ENCODE measurements at places on chromosomes 1 and 21.

DNA sequence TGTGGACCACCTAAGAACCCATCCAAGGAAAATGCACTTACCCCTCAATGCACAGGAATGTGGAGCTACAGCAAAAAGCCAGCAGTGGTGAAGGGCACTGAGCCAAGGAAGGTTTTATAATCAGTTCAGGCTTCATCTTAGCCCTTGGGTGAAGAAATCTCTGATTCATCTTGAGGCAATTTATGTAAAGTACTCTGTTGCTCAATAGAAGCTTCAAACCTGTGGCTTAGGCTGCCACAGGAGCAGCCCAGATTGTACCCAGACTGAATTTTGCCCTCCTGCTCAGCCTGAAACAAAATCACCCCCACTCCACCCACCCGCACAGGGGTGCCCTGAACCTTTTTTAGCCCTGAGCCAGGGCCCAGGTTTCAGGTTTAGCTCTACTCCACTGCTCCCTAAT, at the start of gene S100A12:
Gene S100A12 (minus strand): TSS at position 111 of the 400 bp plus-strand sequence. CDS start 1,029 bp downstream, outside the sequence.
- no peak for DNase-seq

DNA sequence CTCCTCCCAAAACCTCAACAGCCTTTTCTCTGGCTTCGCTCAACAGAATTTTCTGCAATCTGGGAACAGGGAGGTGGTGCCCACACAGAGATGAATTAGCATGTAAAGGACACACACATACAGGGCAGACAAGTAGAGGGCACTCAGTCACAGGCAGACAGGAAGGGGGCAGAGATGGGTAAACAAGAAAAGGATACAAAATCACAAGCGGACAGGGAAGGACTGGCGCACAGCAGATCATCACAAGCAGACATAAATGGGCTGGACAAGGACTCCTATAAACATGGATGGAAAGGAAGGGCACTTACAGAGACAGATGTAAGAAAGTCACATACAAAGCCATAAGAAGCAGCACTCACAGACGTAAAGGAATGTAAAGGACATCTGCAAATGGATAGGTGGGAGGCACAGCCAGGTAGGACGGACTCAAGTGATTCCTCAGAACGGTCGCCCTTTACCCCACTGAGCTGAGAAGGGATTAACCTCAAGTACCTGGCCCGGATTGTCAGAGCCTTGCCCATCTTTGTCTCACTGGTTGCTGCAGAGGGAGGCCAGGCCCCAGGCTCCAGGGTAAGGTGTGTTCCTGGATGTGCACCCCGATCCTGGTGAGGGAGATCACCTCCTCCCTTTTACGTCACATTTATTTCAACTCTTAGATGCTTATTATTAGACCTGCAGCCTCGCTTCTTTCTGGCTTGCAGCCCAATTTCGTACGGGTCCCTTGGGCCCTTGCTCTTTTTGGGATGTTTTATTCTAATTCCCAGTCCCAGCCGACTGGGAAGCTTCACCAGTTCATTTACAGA, 836 bp upstream of the PRCC start:
- DNase-seq: no peak

DNA sequence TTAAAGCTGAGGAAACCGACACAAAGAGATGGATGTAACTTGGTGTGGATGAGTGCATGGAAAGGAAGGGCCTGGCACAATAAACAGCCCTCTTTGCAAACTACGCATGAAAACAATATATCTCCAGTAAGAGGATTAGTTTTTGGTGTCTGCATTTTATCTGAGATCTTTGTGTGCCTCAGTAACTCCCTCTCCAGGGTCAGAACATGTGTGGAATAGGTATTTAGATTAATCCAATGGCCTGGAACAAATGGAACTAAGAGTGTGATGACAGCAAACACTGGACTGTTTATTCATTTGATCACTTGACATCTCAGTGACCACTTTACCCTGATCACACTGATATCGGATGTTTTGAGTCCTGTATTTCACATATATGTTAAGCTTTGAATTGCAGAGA, 45.3 kb downstream of the AKNAD1 start:
- DNase-seq: no peak

DNA sequence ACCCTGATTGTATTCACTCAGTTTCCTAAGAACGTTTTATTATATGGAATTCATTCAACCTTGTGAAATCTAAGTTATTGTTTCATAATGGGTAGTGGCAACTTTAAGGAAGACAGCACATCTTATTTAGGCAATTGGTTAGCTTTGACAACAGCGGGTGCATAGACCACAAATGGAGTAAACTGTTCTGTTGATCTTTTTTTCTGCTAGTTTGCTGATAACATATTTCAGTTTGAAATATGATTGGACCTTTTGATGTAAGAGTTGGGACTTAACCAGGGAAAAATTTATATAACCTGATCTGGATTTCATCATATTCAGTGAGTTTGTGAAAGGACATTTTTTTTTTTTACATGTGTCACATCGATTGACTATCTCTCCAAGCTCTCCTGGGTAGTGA, 151.7 kb downstream of the HLX start:
- no peak for DNase-seq

- DNase-seq: no peak
Measured at GRCh38 chr1:228445490-228445842, 28.8 kb upstream of the TRIM17 start.

GRCh38 chr1:109485001-109485400, 1.3 kb downstream of the ATXN7L2 start:
- no peak for DNase-seq

DNA sequence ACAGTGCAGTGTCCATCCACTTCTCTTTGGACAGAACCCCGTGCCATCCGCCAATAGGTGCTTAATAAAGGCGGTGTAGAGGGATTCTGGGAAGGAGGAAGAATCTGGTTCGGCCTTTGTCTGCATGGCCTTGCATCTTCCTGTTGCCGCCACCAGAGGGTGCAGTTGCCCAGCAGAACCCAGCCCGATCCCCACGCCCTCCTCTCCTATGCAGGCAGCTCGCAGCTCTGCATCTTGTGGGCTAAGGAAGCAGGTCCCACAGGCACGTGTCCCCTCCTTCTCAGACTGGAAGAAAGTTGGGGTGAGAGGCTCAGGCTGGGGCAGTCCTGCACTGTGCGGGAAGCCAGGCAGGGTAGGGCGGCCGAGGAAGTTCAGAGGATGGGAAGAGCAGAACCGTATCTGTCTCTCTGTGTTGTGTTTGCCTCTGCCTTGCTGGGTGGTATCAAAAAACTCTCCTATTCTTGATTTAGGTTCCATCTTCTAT, 20.8 kb downstream of the NAV1 start:
- peak; percentile 32 for DNase-seq

DNA sequence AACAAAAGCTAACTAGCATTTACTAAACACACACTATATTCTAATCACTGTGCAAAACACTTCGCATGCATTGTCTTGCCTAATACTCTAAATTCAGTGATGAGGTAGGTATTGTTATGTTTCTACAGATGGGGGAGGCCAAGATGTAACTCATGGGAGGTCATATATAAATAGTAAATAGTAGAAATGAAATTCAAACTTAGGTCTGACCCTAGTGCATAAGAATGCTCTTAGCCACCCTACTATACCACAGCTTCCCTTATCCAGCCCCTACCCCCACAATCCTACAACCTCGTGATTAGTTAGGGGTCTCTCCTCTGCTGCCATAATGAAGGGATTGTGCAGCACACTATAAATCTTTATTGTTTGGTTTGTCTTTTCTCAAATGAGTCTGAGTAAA, 3.3 kb downstream of the PFDN2 start:
- no peak for DNase-seq

GRCh38 chr1:231695439-231696255, 69.1 kb downstream of the DISC1 start:
- DNase-seq: no peak

DNA sequence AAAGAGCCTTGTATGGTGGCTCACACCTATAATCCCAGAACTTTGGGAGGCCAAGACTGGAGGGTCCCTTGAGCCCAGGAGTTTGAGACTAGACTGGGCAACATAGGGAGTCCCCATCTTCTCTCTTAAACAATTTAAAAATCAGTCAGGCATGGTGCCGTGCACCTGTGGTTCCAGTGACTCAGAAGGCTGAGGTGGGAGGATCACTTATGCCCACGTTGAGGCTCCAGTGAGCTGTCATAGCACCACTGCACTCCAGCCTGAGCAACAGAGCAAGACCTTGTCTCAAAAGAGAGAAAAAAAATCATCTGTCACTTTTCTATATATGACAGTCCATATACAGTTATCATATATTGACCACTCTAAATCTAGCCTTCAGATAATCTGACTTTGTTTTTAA, 658.3 kb downstream of the LTN1 start:
- no peak for DNase-seq

DNA sequence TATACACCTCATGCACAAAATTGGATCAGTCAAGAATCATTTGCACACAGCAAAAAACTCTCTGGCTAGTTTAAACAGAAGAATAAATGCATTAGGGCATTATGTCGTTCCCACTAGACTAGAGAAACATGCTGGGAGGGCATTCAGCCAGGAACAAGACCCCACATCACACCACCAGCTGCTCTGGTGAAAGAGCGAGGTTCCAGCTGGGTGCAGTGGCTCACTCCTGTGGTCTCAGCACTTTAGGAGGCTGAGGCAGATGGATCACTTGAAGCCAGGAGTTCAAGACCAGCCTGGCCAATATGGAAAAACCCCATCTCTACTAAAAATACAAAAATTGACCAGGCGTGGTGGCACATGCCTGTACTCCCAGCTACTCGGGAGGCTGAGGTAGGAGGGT, 52.1 kb upstream of the BACE2 start:
- DNase-seq: no peak

DNA sequence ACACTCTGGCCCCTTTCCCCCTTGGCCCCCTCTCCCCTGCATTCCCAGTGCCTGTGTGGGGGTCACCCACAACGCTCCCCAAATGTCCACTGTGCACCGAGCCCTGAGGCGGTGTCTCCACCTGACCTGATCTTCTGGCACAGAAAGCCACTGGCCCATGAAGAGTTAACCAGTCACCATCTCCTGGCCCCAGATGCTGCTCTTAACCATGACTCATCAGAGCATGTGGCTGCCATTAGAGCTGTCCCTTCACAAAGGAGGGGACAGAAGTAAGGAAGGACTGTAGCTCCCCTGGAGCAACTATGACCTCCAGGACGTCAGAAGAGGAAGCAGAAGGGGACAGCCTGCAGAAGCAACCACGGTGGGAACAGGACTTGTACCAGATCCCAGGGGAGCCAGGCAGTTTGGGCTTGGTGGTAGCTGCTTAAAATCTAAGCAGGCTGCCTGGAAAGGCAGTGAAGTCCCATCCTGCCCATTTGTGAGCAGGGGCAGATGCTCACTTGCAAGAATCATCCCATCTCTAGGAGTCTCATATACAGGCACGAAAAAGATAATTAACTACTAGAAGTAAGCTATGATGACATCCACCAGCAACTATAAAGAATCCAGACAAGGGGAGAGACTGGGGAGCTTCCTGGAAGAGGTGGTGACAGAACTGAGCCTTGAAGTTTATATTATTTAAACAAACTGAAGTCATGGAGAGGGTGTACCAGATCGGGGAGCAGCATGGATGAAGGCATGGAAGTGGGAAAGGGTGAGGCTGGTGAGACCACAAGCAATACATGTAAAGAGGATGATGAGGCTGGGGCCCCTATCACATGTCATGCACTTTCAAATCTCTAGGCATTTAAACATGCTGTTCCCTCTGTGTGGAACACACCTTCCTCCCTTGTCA, 1.1 kb upstream of the TTC39A start:
- DNase-seq: no peak

DNA sequence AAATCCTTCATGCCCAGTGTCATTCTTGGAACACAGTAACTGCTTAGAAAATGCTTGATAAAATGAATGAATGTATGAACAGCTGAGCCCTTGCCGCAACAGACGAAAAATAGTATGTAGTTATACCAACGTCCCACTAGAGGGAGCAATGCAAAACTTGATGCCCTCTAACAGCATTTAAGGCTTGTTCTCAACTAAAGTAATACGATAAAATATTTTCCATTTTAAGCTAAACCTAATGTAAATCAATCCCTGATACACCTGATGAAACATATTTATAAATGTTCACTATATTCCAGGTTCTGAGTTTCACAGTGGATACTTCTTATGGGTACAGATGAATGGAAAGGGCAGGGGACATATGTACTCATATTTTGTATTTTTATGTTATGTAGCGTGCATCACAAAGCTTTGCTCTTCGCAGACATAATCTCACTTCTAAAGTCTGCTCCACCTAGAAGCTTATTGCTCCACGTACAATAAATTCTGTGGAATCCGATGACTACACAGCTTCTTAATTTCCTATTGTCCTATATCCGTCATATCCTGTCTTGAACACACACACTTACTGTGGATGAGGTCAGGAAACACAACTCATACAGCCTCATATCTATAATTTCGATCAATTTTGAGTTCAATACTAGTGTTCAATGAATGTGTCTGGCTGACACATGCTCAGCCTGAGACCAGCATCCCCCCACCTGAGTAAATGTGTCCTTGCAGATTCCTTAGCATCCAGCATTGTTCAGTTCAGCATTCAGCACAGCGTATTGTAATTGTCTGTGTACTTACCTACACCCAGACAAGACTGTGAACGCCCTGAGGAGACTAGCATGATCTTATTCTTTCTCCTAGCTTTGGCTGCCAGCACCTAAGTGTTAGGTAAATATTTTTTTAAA, 4.4 kb upstream of the UTP25 start:
- no peak for DNase-seq

Measured in activated naive CD8-positive, alpha-beta T cell treated with anti-CD3 and anti-CD28 coated beads, Interleukin-2, amount 50 U/mL, for 16 hours (primary cell).